Osteocyte (in vitro differentiated cells): ENCODE measurements at places on chromosomes 5 and 9. TPM values are rescaled to one million over a fixed set of nuclear protein-coding genes. Genes with fewer than 3 reads are reported as not detected.

DNA sequence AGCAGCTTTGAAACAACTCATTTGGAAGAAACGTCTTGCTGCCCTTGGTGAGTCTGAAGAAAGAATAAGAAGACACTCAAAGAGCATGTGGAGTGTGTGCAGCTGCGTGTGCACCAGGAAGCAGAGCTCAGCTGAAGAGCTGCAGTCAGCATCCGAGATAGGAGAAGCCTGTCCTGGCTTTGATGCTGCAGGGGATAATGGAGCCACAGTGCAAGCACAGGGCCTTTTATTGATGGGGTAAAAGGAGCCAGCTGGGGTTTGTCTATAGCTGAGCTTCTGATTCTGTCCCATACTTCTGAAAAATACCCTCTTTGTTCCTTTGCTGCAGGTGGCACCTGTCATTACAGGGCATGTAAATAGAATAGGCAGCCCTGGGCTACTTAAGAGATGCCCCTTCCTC, 375.7 kb upstream of the ZNF462 start:
- no peak for DNase-seq

DNA sequence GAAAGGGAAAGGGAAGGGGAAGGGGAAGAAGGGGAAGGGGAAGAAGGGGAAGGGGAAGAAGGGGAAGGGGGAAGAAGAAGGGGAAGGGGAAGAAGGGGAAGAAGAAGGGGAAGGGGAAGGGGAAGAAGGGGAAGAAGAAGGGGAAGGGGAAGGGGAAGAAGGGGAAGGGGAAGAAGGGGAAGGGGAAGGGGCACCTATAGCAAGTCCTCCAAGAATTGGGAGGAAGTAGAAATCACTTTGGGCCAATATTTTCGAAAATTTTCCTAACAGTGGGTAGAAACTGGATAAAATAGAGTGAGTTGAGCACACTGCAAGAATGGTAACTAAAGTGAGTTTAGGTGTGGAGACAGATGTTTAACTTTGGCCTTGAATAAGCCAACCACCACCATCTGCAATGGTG, 915.3 kb downstream of the DNAH5 start:
- DNase-seq = no peak

DNA sequence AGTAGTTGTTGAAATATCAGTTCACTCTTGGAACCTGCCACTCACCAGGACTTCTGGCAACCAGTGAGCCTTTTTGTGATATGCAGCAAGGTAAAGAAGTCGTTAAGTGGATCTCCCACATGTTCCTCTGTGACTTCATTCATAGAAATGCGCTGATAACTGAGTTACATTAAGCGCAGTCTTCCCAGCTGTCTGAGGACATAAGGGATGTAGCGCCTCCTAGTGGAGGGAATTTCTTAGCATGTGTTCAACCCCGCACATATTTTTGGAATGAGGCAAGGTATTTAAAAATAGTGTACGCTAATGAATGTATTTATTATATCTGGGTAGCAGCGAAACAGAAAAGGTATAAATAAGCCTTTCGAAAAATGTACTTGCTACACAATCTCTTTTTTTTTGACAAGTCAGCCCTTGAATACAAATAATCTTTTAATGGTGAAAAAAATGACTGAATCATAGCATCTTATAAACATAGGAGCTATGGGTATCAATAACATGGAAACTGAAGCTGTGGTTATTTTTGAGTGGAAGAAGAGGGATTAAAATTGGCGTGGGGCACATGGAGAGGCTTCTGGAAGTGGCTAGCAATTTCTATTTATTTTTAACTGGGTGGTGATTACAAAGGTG, 38.0 kb downstream of the PALM2AKAP2 start:
- no peak for DNase-seq

GRCh38 chr5:131394128-131394527, 130.3 kb downstream of the CDC42SE2 start:
- no peak for DNase-seq

ORM2 gene
- not detected in 2 replicates for total RNA-seq

- no peak for DNase-seq
Observed at GRCh38 chr5:93574491-93575305, 6.3 kb downstream of the NR2F1-AS1 start.

- no peak for DNase-seq
Observed at GRCh38 chr9:137172901-137173795, 1.3 kb upstream of the TMEM210 start.

DNA sequence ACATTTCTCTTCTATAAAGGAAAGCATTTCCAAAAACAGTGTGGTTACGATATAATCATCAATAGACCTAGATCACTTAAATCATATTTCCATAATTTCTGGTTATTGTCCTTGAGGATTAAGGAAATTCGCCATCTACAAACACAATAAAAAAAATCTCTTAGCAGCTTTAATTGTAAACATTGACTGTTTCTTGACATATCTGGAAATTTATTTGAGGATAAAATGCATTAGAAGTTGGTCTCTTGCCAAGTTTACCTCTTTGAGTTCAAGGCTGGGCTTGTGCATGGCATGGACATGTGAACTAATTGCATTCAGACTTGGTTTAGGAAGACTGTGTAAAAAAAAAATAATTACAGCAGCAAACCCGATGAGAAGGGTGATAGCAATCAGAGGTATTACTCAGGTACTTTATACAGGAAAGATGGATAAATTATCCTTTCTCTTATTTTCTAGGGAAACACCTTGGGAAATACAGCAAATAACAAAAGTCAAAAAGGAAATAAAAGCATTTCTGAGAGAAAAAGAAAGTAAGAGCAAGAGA, 237.9 kb downstream of the SLF1 start:
- no peak for DNase-seq

DNA sequence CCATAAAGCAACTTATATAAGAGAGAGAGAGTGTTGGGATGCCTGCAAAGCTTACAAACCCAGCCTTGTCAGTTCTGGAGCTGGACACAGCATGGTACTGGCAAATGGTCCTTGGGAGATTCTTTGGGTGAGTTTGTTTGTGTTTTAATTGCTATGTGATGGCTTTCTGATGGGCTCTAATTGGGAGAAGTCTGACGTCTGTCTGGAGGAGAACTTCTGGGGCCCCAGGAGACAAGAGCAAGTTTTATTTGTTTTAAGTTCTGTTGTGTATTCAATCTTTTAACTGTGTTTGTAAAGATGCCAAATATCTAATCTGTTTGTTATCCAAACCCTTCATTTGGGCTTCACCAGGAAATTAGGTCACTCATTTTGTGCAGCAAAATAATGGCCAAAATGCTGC, 50.3 kb upstream of the AFAP1L1 start:
- DNase-seq = no peak

C5orf46 gene
- total RNA-seq = not detected in 2 replicates

PHF24 gene
- total RNA-seq = not detected in 2 replicates

DNA sequence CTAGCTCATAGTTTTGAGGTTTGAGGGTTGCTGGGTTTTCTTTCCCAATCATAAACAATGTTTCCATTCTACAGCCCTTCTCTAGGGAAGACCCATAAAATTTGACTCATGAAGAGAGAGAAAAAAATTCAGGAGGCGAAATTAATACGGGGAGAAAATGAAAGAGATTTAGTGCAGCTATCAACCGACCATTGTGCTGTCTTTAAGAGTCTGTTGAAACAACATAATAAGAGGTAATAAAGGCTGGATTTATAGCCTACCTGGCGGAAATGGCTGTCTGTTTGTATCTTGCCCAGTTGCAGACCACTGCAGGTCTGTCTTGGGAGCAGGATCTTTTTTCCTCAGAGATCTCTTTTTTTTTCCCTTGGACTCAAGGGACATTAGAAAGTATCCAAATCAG, 66.9 kb downstream of the TLR4 start:
- DNase-seq = no peak

FOXD1 gene
- 64.1 and 73.4 TPM in 2 replicates for total RNA-seq

DNA sequence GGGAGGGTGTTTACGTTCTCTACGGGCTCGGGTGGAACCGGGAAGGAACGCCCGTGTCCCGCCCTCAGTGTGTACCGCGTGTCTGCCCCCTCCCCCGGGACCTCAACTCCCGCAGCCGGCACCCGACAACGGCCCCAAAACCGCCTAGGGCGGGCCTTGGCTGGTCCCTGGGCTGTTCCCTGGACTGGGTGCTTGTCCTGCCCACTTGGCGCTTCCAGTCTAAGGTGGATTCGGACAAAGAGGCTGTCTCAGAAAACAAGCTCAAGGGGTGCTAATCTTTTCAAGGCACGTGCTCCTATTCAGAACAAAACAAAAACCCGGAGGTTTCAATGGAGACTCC, 379 bp upstream of the CLK4 start:
- no peak for DNase-seq

- no peak for DNase-seq
Observed at GRCh38 chr9:69502671-69503301, 169.4 kb downstream of the APBA1 start.

GRCh38 chr5:109703166-109703565, 13.4 kb downstream of the MAN2A1 start:
- no peak for DNase-seq

IFNA21 gene
- not detected in 2 replicates for total RNA-seq

DNA sequence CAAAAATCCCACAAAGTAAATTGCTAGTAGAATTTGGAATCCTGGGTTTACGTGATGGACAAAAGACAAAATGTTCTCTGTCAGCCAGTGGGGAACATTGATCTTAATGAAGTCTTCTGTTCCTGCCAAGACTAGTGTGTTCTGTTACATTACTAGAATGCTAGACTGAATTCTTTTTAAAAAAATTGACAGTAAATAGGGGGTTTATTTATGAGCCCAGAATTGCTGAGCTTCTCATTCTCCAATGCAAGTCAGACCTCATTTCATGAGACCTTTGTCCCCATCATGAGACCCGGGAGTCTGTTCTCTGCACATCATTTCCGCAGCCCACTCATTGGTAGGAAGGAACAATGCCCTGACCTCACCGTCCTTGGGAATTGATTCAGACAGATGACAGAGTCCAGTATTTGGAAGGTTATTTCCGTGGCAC, 173.8 kb upstream of the OTULINL start:
- no peak for DNase-seq

RECK gene
- 25.7 and 27.1 TPM in 2 replicates for total RNA-seq

PITX1 gene
- total RNA-seq = 0.13 TPM in 1 of 2 replicates, not detected in the other

LCN1 gene
- not detected in 2 replicates for total RNA-seq

SLC36A2 gene
- not detected in 2 replicates for total RNA-seq

PRRT1B gene
- total RNA-seq = not detected in 2 replicates

DNA sequence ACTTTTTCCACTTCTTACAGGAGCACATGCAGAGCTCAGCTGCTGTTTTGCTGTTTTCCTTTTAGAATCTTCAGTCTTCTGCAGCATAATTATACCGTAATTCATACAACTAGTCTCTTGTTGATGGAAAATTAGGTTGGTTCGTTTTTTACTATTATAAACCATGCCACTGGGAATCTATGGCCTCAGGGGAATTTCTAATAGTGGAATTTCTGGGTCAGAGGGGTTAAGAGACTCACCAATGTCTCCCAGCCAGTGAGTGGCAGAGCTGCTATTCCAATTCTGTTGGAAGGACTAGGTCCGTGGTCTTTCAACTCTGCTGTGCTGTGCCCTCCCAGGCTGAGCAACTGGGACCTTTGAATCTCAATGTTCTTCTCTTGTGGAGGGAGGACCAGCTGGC, 282.5 kb downstream of the ZSWIM6 start:
- DNase-seq = no peak

DNA sequence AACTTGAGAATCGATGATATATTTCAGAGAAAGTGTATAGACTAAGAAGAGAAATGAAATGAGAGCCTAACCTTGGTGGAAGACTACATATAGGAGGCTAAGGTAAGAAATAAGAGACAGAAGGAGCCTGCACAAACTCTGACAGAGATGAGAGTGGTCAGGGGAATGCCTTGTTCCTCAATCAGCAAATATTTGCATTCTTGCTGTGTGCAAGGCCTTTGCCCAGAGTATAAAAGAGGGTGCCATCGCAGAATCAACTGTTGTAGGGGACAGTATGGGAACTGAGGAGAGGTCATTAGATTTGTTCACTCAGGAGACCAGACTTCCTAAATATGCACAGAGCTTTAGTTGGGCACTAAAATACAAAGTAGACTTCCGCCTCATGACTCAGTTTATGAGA, 137.2 kb downstream of the ATG10 start:
- no peak for DNase-seq

- no peak for DNase-seq
Observed at GRCh38 chr9:22332202-22332601, 114.4 kb upstream of the DMRTA1 start.

- no peak for DNase-seq
Observed at GRCh38 chr5:39801306-39801705, 376.5 kb upstream of the DAB2 start.

MAP1B gene
- total RNA-seq = 189 and 207 TPM in 2 replicates

GRCh38 chr5:55306641-55307382, 682 bp downstream of the DHX29 start:
- DNase-seq = no peak

HACD4 gene
- total RNA-seq = 2.4 TPM in 2 replicates

PRLR gene
- 0.08 and 0.30 TPM in 2 replicates for total RNA-seq

BRINP1 gene
- 0.16 and 0.21 TPM in 2 replicates for total RNA-seq

STC2 gene
- 334 and 341 TPM in 2 replicates for total RNA-seq

PCDHGA1 gene
- 0.13 TPM in 1 of 2 replicates, not detected in the other for total RNA-seq

RASGRF2 gene
- total RNA-seq = 0.05 TPM in 2 replicates

GRCh38 chr9:114894609-114895433, 35.6 kb downstream of the TNFSF8 start:
- DNase-seq = no peak

DNA sequence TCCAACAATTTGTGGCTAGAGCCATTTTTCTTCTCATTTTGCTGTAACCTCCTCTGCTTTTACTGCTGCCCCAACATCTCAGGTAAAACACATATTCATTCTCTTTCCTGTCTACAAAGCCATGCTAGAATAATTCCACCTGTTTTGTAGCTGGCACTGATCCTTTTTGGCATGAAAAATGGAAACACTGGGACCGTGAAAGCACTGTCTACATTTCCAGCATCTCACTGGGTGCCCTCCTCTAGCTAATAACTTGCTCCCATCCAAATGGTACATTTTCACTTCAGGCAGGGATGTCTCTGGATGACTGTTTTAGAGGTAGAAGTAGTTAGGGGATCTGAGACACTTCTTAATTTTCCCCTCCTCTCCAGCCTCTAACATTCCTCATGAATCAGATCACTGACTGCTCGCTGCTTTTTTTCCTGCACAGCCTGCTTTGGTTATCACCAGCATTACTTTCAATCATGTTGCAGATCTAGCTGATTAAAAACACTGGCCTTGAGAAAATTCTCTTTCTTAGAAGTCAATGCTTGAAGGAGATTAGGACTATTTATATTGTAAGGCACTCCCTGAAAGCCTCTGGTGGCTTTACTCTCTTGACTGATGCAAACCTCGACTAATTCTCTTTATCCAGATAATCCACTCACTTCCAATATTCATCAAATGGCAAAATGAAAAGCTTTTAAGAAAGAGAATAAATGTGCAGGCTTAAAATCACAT, 1312.6 kb upstream of the DMAC1 start:
- DNase-seq = no peak

DNA sequence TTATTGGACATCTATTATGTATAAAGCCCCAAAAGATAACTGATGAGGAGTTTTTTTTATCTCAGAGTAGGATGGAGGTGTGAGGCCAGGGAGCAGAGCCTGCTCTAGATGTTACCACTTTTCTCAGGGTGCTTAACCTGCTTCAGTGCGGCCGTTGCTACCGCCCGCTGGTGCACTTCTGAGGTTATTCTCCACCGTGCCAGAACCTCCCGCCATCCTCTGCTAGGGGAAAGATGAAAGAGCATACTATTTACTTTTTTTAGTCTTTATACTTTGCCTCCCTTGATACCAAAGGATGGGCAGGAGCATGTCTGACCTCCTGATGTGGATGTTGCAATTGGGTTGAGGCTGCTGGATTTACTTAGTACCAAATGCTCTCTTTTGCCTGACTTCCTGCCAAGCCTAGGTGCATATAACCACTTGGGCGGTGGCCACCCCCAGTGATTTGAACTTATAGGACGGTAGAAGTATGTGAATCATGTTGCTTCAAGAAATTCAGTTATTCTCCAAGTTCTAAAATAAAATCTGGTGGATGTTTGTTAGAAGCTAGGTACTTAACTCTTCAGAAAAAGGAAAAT, 71.1 kb upstream of the HSPB3 start:
- DNase-seq = no peak

GRCh38 chr5:76443066-76443800, 40.1 kb downstream of the IQGAP2 start:
- DNase-seq = no peak
